SHP77 (cell line): ENCODE measurements at places on chromosomes 4 and X.

DNA sequence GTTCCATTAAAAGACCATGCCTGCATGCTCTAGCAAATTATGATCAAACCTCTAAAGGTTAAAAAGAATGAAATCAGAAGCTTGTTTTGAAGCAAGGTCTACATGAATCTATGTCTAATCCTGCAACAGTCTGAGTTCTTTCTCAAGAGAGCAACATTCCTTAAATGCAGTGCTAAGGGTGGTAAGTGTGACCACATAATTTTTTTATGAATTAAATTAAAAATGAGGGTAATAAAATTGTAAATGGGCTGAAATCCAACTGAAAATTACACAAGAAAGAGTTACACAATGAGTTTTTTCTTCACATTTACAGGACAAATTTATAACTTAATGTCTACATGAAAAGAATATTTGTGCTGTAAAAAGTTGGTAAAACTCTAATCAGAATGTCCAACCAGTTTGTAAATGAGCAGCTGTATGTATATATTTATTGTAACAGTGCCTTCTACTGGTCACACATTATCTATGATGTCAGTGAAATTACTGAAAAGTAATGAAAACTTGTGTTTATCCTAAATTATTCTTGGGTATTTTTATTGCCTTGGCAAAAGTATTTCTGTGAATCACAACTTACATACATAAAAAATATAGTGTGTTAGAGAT lies 336.3 kb upstream of the PITX2 start:
- no peak for DNase-seq

GRCh38 chrX:23333842-23334520 lies 668 bp upstream of the PTCHD1 start:
- no peak for DNase-seq

DNA sequence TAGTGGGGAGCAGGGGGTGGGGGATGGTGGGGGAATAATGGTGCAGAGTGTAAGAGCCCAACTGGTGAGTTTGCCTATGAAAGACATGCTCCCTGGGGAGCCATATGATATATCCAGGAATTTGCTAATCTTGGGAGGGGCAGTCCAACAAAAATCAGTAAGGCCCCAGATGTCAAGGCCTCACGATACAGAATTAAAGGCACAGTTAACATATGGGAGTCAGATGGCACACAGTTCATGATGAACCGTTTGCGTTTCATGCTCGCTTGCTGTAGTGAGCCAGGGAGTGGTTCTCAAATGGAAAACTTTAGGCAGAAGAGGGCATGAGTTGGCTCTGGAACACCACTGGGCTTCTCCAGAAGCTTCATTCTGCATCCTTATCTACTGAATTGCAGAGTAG lies 33.9 kb upstream of the VCX2 start:
- DNase-seq, result no peak

GRCh38 chrX:72054779-72055489 lies 76.8 kb downstream of the RTL5 start:
- DNase-seq, result no peak

GRCh38 chrX:106404512-106404911 lies 207.3 kb upstream of the RADX start:
- DNase-seq, result no peak

GRCh38 chr4:87851332-87851731 lies 18.6 kb downstream of the MEPE start:
- DNase-seq, result no peak

GRCh38 chr4:8401665-8402064 lies 38.9 kb downstream of the ACOX3 start:
- DNase-seq, result no peak

DNA sequence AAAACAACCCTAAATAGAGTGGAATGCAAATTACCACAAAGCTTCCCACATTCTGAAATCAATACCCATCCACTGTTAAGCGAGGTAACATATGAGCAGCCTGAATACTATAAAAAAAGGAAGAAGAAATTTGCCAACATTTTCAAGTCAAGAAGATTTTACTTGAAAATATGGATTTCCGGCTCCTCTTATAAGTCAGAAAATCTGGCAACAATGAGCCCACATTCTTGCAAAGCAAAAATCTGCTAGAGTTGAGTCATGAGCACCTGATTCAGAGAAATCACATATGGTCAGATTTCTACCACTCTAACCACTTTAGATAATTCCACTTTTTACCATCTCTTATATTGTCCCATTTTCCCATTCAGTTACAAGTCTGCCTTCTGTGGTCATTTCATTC lies 395.7 kb downstream of the DTHD1 start:
- DNase-seq, result no peak

DNA sequence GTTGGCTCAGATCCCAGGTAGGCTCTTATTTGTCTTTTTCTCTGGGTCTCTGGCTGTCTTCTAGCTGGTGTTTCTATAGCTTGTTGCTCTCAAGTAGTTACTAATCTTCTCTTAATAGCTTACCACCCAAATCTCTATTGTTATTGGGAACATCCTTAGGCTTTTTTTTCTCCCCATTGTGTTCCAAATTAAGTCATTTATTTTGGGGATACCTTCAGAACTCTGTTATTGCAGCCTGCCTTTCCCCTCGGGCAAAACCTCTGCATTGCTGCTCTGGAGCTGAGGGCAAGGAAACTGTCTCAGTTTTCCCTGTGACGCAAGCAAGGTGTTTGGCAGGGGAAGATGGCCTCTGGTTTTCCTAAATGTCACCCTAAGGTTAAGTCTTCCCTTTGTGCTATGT lies 338.1 kb upstream of the ZCCHC13 start:
- DNase-seq, result no peak
